Right ventricle myocardium superior (tissue), 1 donor: ENCODE measurements at places on chromosomes 13 and 19. TPM values are rescaled to one million over a fixed set of nuclear protein-coding genes. Genes with fewer than 3 reads are reported as not detected.
A peak's percentile ranks its signal among the peaks of the same experiment; 100 is the strongest.

TNNI3 gene
- total RNA-seq, result 4,564 TPM

MBD3L3 gene
- not detected for total RNA-seq

KLHL1 gene
- not detected for total RNA-seq

ZNF471 gene
- 6.2 TPM for total RNA-seq

TUBA3C gene
- total RNA-seq, result 0.27 TPM

EPS8L1 gene
- 0.83 TPM for total RNA-seq

TGDS gene
- total RNA-seq, result 4.5 TPM

ZNF345 gene
- total RNA-seq, result 2.4 TPM

AXL gene
- 18.0 TPM for total RNA-seq

ICAM4 gene
- 0.46 TPM for total RNA-seq

CRB3 gene
- not detected for total RNA-seq

- DNase-seq, result no peak
Measured at GRCh38 chr19:5774921-5775320, 9.6 kb downstream of the PRR22 start.

DNA sequence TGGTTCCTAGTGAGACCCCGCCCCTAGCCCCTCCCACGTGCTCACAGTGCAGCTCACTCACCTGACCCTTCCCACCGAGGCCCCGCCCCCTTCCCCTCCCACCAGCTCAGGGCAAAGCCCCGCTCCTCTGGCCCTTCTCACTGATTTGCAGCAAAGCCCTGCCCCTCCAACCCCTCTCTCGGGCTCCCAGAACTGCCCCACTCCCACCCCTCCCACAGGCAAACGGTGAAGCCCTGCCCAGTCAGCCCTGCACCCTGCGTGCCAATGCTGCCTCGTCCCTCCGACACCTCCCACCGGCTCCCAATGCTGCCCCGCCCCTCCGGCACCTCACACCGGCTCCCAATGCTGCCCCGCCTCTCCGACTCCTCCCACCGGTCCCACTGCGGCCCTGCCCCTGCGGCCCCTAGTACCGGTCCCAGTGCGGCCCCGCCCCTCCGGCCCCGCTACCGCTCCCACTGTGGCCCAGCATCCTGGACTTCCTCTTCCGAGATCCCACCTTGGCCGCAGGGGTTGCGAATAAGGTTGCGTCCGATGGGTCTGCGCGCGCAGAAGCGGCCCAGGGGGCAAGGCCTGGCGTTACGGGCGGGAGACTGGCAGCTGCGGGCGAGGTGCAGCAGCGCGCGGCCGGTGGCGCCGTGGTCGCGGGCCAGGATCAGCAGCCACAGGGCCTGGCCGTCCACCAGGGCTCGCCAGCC lies 834 bp downstream of the FBXO27 start:
- peak; percentile 92 for DNase-seq

GRCh38 chr13:74306496-74306895 lies 172.3 kb upstream of the KLF12 start:
- no peak for DNase-seq

- DNase-seq, result no peak
Measured at GRCh38 chr19:9883764-9884163, 48.6 kb downstream of the PIN1 start.

GRCh38 chr19:55670280-55671053 lies 4.6 kb upstream of the EPN1 start:
- DNase-seq, result no peak

GRCh38 chr13:99367663-99368448 lies 60.7 kb upstream of the GPR183 start:
- DNase-seq, result no peak

DNA sequence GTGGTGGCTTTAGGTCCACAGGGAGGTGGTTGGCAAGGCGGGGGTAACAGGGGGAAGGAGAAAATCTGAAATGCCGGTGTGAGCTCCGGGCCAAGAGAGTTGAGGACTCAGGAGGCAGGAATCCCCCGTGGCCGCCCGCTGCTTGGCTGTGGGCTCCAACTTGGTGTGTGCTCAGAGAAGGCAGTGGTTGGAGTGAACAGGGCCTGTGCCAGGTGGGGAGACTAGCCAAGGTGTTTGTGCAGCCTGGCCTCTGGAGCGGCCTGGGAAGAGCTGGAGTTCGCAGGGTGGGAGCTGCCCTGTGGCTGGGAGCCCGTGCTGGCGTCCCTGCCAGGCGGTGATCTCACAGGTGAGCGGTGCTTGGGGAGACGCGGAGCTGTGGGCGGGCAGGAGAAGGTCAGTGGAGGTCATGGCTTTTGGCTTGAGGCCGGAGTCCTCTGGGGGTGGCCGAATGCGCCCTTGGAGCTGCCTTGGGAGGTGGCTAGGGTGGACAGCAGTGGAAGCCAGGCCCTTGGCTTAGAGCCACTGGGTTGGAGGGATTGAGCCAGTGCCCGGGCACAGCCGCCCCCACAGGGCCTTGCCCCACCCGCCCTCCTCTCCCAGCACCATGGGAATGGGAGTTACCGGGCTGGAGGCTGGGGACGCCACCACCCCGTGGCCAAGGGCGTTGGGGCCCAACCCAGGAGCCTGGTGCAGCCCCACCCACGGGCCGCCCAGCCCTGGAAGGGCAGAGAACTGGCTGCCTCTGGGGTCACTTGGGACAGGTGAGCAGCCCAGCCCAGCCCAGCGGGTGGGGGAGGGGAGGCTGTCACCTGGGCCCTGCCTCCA lies 7.1 kb upstream of the CIRBP start:
- DNase-seq, result peak; percentile 82

GRCh38 chr19:12156223-12157058 lies at the start of gene ZNF625:
Gene ZNF625 (minus strand): TSS chr19:12156734. CDS start chr19:12156558, 176 bp downstream.
- DNase-seq, result peak; percentile 92

DNA sequence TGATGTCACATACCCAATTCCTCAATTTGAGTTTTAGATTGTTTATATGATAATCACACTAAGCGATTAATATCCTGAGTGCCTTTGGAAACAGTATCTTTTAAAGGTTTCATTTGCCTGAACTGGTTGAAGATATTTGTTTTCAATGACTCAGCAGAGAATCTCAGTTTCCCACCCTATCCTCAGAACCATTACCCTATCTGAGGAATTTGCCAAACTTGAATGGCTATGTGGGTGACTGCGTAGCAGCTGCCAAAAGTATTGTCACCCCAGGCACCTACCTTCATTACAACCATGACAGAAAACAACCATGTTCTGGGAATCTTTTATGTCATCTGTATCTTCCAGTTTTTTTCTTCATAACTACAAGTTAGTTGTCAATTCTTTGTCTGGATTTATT lies 440.1 kb upstream of the NBEA start:
- no peak for DNase-seq

DNA sequence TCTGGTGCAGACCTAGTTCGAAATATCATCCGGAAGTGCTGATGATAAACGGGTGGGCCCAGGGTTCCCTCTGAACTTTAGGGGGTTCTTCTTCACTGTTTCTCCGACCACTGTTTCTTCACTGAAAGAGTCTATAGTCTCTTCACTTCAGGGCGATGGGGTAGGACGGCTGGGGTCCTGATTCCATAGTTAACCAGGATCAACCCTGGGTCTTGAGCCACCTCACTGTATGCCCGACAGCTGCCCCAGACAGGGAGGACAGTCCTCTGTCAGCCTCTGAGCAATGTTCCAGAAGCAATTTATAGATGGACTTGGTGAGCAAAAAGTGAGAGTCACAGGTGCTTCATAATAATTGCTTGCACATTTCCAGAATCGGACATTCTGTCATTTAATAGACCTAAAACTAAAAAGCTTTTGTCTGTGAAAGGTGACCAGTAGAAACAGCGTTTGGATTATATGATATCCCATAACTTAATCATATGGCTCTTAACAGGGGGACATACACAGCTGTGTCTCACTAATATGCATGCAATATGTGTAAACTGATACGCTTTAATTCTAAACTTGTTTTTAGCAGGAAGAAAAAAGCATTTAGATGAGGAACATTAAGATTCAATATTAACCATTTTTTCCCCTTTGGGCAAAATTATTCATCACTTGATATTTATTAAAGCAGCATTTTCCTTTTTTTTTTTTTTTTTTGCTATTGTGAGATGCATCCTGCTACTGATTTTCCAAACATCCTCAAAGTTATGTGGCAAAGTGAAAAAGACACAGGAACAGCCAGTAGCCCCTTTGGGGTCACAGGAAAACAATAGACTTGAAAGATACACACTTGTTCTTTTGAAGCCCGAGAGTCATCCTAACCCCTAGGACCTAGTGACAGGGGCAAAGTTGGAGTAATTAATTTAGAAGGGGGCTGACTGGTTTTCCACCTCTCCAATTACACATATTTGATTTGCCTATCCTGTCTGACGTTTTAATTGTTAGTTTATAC lies 277.0 kb downstream of the ZNF536 start:
- DNase-seq, result no peak

GRCh38 chr19:1125601-1126467 lies 22.0 kb downstream of the GPX4 start:
- no peak for DNase-seq

GRCh38 chr19:35495107-35496064 lies 5.1 kb upstream of the KRTDAP start:
- peak; percentile 75 for DNase-seq

GRCh38 chr13:20157151-20157796 lies 3.6 kb downstream of the GJA3 start:
- no peak for DNase-seq

DNA sequence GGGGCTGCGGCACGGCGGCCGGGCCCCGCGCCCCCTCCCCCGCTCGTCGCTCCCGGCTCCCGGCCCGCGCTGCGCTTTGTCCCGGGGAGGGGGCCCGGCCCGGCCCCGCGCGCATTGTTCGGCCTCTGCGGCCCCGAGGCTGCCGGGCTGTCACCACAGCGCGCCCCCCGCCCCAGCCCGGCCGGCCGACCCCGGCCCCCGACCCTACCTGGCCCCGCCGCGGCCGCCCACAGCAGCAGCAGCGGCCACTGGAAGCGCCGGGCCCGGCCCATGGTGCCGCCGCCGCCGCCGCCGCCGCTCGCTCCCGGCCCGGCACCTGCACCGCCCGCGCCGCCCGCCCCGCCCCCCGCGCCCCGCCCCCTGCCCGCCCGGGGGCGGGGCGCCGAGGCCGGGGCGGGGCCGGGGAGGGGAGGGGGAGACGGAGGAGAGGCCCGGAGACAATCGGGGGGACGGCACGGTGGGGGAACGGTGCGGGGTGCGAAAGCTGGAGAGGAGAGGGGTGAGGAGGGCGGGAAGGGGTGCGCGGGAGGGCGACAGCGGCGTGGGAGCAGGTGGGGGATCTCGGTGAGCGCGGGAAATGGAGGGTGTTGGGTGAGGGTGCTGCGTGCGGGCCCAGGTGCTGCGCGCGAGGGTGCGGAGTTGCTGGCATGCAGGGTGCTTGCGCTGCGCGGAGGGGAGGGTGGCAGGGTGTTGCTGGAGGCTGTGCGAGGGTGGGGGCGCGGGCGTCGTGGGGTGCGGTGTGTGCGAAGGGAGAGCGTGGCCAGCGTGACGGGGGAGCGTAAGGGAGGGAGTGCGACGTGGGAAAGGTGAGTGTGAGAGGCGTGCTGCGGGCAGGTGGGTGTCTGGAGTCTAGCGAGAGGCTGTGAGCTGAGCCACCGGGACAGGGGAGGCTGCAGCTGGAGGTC lies at the start of gene CADM4:
CADM4 (minus strand) TSS at position 332 of the 905 bp plus-strand sequence; CDS start at position 272, 60 bp downstream.
- DNase-seq, result peak; percentile 47

DNA sequence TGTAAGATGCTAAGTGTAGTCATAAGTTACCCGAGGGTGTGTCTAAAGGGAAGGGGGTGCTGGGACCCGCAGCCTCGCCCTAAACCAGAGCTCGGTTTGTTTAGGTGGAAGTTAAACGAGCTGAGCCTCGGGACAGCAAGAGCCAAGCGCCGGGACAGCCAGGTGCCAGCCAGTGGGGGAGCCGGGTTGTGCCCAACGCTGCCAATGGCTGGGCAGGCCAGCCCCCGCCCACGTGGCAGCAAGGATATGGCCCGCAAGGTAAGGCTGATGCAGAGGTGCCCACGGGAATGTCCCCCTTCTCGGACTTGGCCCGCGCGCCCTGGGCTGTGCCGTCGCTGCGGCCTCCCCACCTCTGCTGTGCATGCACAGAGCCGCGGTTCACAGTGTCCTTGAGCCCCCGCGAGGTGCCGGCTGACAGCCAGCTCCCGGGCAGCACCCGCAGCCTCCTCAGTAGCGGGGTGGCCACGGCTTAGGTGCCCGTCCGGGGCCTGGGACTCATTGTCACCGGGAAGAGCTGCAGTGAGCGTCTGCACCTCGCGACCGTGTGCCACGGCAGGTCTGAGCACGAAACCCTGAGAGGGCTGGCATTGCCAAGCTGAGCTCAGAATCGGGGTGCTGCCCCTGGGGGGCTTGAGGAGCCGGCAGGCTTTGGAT lies 9.3 kb upstream of the RPS15 start:
- DNase-seq, result no peak

DNA sequence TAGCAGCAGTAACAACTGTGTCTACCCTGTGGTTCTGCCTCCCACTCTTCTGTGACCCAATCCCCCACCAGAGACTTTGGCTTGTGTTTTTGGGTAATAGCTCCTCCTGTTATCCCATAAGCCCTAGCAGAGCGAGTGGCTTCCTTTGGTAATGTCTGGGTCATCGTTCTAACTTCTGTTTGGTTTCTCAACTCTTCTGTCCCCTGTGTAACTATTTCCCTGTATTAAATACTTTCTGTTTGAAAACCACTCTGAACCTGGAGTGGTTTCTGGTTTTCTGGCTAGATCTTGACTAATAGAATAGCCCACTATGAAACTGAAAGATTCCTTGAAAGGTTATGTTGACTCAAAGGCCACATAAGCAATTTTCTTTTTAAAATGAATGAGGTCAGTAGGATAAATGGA lies 350.0 kb downstream of the DCT start:
- DNase-seq, result no peak

- no peak for DNase-seq
Measured at GRCh38 chr13:71051573-71051972, 815.4 kb downstream of the DACH1 start.

GRCh38 chr13:44575741-44576350 lies at the start of gene TSC22D1:
Gene TSC22D1 (minus strand): TSS chr13:44576330. CDS start chr13:44576074, 256 bp downstream.
- DNase-seq, result peak; percentile 71

- no peak for DNase-seq
Measured at GRCh38 chr19:1472231-1473084, 6.6 kb downstream of the C19orf25 start.

- DNase-seq, result no peak
Measured at GRCh38 chr19:45045671-45046353, 7.0 kb downstream of the CLASRP start.

GRCh38 chr13:30802501-30802900 lies 67.2 kb downstream of the ALOX5AP start:
- DNase-seq, result no peak

DNA sequence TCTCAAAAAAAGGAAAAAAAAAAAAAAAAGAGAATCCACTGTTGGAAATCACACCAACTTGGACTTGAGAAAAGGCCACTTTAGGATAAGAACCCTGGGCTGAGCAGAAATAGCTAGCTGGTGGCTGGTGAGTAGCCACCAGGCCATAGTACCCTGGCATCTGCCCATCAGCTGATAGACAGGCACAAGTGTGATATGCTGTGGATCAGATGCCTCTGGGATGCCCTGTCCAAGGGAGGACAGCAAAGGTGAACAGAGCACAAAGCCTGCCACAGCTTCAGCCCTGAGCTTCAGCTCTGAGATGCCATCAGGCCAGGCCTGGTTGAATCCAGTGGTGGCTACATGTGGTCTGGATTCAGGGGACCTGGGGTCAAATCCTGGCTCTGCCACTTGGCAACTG lies 8.7 kb downstream of the SIRT2 start:
- no peak for DNase-seq

- DNase-seq, result no peak
Measured at GRCh38 chr19:1773184-1773583, 19.9 kb downstream of the ONECUT3 start.
